AML-193 (cell line): ENCODE measurements at places on chromosomes 6 and 20.

- no peak for DNase-seq
Observed at GRCh38 chr20:10430000-10430466, 4.0 kb downstream of the MKKS start.

- no peak for DNase-seq
Observed at GRCh38 chr6:40627316-40627715, 40.2 kb upstream of the LRFN2 start.

- no peak for DNase-seq
Observed at GRCh38 chr20:44053046-44053445, 133.9 kb downstream of the JPH2 start.

DNA sequence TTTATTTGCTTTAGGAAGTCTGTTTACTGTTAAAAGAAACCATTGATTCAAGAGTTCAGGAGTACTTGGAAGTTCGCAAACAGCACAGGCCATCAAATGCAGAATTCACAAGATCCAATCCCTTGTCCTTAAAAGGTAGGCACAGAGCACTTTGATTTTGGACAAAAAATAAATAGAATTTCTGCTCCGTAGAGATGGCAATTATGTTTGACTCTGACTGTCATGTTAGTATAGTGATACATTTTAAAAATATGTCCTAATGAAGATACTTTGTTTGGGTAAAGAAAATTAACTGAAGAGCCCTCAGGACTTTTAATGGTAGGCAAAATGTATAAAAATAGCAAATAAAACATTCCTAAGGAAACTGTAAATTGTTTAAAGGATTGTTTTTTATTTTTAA, 113.1 kb downstream of the JAG1 start:
- no peak for DNase-seq

DNA sequence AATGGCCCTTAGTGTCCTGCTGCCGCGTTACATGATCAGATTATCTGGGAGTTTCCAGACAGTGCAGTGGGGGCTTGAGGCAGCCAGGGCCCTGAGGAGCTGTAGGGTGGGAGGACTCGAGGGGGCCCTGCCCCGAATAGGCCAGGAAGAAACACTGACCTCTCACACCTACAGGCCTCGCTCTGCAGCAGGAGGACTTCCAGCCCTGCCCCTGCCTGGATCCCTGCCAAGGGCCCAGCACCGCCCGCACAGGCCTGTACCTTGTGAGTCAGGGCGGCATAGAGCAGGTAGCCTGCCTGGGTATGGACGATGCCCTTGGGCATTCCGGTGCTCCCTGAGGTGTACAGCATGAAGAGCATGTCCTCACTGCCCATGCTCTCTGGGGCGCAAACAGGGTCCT, 30.1 kb upstream of the APMAP start:
- DNase-seq: no peak

- DNase-seq: no peak
Observed at GRCh38 chr6:87572021-87572420, 17.8 kb downstream of the RARS2 start.

DNA sequence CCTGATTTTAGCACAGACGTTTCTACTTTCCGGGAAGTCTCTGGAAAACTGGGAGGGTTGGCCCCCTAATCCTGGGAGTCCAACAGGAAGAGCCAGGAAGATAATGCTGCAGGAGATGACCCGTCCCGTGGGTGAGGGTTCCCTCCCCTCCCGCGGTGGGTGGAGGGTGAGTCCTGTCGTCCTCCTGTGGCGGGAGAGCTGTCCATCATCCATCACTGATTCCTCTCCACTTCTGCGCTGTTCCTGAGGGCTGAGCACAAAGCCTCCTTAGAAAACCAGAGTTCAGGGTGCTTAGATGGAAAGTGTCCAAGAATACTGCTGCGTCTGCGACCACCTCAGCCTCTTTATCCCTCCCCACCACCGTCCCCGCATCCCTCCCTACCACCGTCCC, 6.1 kb upstream of the CCR6 start:
- no peak for DNase-seq

GRCh38 chr6:4388675-4389074, 253.3 kb upstream of the ECI2 start:
- DNase-seq: no peak

- no peak for DNase-seq
Observed at GRCh38 chr6:96777113-96777512, 60.2 kb downstream of the GPR63 start.

DNA sequence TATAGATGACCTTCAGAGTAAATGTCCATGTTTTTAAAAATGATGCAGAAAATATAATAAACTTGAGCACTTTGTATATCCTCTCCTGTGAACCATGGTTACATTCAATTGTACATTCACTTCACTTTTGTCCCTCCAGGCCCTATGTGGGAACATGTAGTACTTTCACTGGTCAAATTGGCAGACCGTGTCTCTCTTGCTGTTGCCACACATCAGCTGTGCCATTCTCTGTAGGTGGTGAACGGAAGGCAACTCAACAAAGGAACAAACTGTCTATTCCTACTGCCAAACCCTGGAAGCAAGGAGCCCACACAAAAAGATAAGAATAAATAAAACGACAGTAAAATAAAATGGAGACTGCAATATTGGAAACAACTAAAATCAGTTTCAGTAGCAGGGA, 2.0 kb downstream of the ROS1 start:
- no peak for DNase-seq

DNA sequence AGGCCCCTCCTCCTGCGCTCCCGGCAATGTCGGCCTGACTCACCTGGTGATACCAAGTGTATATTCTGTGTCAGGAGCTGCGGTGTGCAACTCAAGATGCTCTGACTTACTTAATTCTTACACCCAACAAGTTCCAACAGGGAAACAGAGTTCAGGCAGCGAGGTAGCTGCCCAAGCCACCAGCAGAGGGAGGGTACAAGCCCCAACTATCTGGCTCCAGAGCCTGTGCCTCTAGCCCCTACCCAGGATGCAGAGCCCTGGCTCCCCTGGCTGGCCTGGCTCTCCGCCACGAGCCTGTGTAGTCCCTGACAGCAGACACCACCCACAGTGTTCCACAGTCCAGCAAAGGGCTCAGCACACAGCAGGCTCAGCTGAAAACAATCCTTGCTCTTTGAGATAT, 34.9 kb downstream of the C20orf203 start:
- DNase-seq: no peak

DNA sequence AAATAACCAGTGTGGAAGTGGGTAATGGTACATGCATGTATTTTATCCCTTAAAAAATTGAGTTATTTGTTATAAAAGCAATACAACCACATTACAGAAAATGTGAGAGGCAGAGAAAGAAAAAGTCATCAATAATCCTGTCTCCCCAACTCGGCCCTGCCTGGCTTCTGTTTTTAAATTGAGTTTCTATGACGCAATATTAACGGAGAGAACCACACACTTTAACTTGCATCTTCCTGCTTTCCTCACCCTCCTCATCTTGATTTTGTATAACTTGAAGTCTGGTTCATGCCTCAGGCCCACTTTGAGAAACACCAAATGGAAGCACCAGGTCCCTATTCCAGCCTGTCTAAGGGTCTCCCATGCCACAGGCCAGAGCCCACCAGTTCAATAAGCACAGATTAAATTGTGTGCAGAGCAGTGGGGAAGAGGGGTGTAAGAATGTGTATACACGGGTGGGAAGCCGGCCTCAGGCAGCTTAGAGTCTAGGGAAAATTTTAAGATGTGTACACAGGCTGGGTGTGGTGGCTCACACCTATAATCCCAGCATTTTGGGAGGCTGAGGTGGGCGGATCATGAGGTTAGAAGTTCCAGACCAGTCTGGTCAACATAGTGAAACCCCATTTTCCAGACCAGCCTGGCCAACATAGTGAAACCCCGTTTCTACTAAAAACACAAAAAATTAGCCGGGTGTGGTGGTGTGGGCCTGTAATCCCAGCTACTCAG, 15.9 kb downstream of the KCNK5 start:
- peak; percentile 72 for DNase-seq

DNA sequence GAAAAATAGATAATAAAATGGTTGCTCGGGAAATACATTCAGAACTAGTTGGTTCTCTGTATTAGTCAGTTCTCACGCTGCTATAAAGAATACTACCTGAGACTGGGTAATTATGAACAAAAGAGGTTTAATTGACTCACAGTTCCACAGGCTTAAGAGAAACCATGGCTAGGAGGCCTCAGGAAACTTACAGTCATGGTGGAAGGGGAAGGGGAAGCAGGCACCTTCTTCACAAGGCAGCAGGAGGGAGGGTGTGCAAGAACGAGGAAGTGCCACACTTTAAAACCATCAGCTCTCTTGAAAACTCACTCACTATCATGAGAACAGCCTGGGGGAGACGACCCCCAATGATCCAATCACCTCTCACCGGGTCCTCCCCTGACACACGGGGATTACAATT, 24.2 kb upstream of the SNX9 start:
- no peak for DNase-seq

DNA sequence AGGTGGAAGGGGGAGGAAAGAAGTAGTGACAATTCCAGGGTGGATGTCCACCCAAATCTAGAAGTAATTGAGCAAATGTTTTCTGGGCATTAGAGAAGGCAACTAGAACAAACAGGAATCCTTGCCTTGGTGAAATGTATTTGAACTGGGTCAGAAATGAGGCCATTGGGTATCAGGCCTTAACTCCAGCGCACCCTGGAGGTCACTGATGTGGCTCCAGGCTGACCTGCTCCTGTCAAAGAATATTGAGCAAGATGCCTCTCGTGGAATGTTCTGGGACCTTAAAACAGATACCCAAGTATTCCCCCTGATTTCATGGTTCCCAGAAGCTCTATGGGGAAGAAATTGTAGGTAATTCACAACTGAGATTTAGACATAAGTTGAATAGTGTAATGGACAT, 6.9 kb downstream of the HLA-DPB1 start:
- peak; percentile 59 for DNase-seq

DNA sequence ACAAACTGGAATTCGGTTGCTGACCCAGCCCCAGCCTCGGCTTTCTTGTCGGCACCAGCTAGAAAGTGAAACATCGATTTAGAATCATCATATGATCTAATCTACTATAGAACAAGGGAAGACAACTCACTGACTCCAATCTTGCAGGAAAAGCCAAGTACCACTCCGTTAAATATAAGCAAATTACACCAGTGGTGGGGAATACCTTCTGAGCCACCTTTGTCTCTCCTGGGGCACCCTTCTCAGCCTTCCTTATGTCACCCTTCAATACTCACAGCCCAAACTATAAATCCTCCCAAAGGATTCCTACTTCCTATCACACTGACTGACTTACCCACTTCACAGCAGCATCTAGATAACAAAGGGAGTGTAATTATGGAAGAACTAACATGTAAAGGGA, 7.5 kb downstream of the RPS10 start:
- no peak for DNase-seq

DNA sequence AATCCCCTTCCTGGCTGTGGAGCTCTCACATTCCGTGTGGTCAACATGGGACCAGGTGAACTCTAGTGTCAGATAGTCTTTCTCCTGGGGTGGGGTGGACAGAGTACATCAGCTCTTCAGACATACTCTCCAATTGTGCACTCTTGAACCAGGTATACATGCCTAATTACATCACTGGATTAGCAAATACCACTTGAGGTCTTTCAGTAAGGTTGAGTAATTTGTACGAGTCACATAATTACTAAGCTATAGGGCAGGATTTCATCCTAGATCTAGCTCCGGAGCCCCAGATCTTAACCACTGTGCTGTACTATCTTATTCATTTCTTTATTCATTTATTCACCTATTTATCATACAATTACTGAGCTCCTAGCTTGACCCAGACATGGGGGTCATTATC, 821.3 kb downstream of the TFAP2A start:
- peak; percentile 23 for DNase-seq

DNA sequence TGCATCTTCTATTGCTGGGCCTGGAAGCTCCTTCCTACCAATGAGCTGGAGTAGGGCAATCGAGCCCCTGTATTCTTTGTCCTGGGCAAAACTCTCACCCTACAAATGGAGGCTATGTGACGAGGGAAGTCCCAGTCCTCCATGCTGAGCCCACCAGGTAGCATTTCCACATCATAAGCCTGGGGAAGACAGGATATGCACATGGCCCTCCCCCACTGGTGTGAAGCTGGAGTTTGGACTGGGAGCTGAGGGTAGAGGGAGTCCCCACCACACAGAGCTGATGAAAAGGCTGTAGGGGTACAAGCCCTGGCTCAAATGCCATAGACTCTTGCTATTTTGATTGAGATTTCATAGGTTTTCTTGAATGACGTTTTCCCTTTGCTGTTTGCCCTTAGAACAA, 99.5 kb upstream of the FOXC1 start:
- DNase-seq: no peak

GRCh38 chr6:150290429-150290828, 78.4 kb upstream of the IYD start:
- no peak for DNase-seq

GRCh38 chr20:63405102-63405730, 44.1 kb upstream of the CHRNA4 start:
- DNase-seq: no peak

GRCh38 chr6:47235964-47236760, 73.5 kb downstream of the TNFRSF21 start:
- no peak for DNase-seq

DNA sequence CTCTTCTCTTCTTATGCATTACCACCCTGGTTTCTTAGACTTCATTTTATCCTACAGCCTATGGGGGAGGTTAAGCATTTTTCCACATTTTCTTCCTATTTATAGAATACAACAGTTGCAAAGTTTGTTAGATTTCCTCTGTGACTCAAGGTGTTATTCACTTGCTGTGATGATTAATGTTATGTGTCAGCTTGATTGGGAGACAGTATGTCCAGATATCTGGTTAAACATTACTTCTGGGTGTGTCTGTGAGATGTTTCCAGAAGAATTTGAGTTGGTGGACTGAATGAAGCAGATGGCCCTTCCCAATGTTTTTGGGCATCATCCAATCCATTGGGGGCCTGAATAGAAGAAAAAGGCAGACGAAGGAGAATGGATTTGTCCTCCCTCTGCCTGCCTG, 131.3 kb downstream of the C6orf118 start:
- DNase-seq: no peak

- no peak for DNase-seq
Observed at GRCh38 chr6:137795501-137795900, 71.6 kb upstream of the TNFAIP3 start.

GRCh38 chr20:54104781-54105180, 34.4 kb upstream of the BCAS1 start:
- DNase-seq: no peak

DNA sequence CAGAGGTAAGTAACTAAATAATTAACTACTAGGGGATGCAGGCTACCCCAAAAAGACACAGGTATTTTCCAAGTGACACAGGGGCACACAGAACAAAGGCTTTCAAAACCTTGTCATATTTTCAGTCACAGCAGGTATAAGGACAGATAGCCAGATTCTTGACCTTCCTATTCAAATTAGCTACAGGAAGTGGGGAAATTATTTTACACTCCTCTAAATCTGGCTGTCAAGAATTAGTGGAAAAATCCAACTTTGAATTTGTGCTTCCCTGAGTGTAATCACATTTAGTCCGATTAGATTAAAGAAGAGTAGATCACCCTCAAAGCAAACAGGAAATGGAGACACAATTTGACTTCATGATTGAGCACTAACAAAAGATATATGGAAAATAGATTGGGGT, 60.6 kb downstream of the SYNE1 start:
- no peak for DNase-seq

- DNase-seq: no peak
Observed at GRCh38 chr6:36914227-36914794, 28.6 kb downstream of the C6orf89 start.

- no peak for DNase-seq
Observed at GRCh38 chr6:106757267-106757666, 127.9 kb downstream of the QRSL1 start.
